Stimulated activated CD8-positive, alpha-beta memory T cell treated with anti-CD3 and anti-CD28 coated beads, Interleukin-15, amount 100 ng/mL, for 24 hours (primary cell): ENCODE measurements at places on chromosomes 3 and 15.

GRCh38 chr3:196454935-196455334 is 22.7 kb upstream of the UBXN7 start:
- no peak for DNase-seq

DNA sequence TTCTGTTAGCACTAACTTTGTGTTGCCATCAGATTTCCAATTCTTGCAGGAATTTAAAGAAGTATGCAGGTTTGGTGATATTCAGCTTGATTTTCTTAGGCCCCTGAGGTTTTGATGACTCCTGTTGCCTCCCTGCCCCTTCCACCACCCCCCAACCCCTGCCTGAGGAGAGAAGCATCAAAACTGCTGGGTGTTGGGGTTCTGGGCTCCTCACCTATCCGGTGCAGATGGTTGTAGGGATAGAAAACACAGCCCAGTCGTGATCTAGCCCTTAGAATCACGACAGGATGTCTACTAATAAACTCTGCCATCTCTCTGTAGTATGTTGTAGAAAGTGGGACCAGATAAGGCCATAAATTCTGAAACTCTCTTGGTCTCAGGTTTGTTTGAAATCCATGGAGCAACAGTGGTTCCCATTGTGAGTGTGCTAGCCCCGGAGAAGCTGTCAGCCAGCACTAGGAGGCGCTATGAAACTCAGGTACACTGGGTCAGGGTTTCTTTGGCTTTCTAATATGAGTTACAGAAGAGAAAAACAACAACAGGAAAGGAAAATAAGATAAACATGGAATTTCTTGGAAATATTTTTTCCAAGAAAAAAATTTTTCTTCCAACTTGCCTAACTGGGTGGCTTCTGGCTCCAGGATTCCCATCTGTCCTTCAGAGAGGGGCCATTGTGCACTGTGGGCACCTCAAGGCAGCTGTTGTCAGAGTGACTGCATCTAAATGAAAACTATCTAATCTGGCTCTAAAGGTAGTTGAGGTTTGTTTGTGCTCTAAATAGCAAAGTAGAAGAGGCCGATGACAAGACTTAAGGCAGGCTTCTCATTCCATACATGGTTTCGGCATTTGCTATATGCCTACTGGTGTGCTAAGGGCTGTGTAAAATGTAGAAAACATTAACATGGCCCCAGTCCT is 8.7 kb downstream of the SRP14 start:
- DNase-seq = no peak

GRCh38 chr3:6062261-6063187 is 798.4 kb upstream of the GRM7 start:
- no peak for DNase-seq

DNA sequence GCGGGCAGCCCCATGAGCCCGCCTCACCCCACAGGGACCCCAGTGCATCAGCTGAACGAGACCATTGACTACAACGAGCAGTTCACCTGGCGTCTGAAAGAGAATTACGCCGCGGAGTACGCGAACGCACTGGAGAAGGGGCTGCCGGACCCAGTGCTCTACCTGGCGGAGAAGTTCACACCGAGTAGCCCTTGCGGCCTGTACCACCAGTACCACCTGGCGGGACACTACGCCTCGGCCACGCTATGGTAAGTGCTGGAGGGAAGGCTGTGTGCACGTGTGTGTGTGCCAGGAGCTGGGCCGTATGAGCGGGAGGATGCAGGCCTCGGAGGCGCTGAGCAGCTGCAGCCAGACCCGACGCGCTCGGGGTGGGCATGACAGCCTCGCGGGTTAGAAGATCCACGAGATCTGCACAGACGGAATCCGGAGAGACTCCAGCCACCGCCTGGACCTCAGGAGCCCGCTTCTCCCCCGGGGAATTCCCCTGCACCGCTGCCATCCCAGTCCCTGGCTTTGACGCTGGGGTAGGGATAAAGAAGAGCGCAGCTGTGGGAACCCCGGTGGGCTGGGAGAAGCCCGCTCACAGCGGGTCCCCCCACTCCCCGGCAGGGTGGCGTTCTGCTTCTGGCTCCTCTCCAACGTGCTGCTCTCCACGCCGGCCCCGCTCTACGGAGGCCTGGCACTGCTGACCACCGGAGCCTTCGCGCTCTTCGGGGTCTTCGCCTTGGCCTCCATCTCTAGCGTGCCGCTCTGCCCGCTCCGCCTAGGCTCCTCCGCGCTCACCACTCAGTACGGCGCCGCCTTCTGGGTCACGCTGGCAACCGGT is 2.6 kb downstream of the DUOXA2 start:
- DNase-seq = no peak

DNA sequence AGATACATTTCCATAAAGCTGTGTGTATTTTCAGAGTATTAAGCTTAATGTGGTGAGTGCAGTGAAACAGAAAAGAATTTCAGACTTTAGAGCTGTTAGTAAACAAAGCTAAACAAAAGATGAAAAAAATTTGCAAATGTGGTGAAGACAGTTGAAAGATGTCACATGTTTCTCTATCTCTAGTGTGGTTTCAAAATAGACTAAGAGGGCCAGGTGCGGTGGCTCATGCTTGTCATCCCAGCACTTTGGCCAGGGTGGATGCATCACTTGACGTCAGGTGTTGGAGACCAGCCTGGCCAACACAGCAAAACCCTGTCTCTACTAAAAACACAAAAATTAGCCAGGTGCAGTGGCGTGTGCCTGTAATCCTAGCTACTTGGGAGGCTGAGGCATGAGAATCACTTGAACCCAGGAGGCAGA is 466.0 kb upstream of the NR2F2 start:
- DNase-seq = no peak

DNA sequence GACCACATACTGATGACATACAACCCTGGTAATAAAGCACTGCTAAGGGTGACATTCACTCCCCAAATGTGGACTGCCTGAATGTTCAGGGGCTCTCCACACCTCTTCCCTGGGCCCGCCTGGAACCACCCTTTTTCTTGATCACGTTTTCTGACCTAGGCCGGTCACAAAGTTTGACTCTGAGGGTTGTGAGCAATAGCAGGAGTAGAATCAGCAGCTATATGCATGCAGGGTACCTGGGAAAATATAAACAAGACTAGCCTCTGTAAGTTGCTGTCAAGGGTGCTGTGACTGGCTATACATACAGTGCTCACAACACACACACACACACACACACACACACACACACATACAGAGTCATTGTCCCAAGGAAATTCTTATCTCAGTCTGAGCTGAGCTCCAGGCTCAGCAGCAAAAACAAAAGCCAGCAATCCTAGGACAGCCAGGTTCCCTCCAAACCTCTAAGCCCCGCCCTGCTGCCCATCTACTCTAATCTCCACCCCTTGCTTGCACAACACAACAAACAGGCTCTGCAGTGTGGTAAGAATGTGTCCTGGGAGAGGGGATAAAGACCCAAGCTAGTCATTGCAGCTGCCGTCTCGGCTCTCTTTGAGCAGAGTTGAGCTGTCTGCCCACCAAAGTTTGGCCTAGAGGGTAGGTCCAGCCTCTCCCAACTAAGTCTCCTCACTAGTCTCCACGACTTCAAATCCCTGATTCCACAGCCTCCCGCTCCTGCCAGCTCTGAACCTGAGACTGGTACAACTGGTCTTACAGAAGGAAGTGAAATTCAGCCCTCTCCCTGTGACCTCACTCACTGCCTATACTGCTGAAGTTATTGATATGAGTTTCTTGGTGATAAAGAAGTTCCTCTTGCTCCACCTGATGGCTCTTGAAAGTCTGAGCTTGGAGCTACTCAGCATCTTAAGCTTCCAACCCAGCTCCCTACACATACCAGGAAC is 2.2 kb downstream of the BMF start:
- no peak for DNase-seq

- DNase-seq = no peak
These were observed 22.1 kb downstream of the SIAH2 start for GRCh38 chr3:150740733-150741496.

GRCh38 chr3:194080913-194081800 is 54.8 kb upstream of the HES1 start:
- DNase-seq = no peak

DNA sequence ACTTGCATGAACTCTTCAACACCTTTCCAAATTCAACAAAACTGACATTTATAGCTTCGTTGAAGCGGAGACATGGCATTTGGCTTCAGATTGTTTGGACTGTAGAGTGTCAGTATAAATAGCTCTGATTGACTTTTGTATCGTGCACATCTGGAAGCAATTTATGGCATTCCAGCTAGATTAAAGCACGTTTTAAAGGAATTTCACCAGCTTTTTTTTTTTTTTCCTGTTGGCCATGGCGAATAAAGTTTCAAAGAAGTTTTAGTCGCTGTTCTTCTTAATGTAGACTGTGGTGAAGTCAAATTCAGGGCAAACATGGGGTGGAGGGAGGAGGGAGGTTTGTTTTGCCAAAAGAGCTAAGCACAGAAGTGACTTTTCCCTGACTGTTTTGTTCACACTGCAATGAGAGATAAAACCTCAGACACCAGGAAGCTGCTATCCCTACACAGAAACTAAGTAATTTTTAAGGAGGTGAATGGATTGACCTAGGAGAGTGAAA is 391.0 kb upstream of the RARB start:
- DNase-seq = no peak

DNA sequence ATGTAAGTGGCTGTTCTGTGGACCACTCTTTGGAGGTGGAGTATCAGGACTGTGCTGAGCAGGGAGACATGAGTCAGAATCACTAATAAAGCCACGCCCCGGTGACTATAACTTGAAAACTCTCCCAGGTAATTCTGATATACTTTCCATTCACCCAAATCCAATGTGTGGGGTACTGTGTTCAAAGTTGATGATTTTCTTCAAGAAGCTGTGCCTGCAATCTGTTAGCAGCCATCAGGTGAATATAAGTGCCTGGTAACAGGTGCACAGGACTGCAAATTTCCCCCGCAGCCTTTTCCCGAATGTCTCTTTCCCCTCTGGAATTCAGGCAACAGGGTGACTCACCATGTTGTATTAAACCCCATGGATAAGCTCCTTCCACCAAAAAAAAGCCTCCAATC is 17.0 kb downstream of the MAGI1 start:
- no peak for DNase-seq

DNA sequence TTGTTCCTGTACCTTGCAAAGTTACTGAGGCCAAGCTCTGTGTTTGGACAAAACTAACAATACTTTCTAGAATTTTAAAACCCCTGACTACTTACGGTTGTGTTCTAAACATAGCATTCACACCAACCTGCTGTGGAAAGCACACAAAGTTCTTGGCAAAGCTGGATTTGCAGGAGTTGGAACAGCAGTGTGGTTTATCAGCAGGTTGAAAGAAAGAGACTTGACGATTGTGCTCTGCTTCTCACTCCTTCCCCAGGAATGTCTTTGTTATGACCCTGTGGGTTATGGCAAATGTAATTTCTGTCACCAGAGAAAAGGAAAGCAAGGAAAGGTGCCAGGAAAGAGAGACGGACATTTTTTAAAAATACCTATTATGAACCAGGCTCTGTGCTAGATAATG is 165.5 kb upstream of the TGFBR2 start:
- no peak for DNase-seq

DNA sequence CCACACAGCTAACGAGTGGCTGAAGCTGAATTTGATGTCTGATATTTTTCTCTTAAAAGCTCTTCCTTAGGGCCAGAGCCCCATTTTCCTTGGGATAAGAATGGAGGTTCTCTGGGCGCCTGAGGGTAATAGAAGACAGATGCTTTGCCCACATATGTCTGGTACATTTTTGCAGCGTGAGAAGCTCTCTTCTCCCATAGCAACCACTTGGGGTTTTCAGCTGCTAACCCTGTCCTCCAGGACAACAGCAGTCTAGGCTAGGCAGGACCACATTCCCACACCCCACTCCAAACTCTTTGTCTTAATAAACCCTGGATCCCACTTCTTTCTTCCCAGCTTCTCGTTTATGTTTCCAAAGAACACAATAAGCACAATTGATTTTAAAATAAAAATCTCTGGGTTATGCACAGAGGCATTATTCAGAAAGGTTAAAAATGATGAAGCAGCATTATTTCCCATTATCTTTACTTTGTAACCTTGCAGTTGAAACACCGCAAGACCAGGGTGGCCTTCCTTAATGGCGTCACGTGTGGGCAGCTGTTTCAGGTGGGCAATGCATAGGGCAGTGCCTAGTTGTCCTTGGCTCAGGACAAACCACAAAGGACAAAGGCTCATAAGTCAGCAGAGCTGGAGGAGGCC is 56.5 kb upstream of the NTRK3 start:
- DNase-seq = no peak

- no peak for DNase-seq
These were observed 15.3 kb upstream of the RPL32 start for GRCh38 chr3:12856626-12857025.

GRCh38 chr15:100734586-100734985 is 132.2 kb downstream of the ASB7 start:
- no peak for DNase-seq

DNA sequence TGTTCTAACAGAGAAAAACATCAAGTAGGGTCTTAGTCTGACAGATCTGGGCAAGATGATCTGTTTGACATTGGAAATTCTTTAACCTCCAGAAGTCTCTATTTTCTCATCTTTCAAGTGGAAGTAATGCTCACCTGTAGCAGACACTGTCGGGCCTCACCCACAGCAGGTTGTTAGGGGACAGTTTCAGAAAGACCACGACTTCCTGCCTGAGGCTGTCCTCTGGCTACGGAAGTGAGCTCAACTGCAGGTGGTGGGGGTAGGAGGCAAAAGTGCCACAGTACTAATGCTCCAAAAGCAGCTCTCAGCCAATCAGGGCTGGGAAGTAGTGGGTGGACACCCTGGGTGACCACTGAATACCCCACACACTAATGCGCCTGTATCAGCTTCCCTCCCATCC is 111.4 kb upstream of the TOPAZ1 start:
- DNase-seq = no peak

DNA sequence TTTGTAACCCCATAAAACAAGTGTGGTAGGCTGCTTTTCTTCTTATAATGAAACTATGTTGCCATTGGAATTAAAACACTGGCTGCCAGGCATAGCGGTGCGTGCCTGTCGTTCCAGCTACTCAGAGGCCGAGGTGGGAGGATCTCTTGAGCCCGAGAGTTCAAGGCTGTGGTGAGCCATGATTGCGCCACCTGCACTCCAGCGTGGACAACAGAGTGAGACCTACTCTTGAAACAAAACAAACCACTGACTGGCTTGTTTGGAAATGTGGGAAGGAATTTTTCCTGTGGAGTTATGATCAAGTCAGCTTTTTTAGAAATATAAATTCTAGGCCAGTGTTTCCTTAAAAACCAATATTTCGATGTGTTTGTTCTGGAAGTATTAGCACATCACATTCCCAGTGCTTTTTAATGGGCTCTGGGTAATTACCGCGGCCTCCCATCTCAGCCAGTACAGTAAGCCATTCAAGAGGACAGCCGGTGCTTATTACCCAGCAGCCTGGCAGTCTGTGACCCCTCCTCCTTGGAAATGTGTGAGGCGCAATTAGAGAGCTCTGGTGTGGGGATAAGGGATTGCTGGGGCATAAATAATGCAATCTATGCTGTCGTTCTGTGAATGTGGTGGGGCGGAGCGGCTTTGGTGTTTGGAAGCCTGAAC is 58.3 kb upstream of the TRAK1 start:
- DNase-seq = no peak

DNA sequence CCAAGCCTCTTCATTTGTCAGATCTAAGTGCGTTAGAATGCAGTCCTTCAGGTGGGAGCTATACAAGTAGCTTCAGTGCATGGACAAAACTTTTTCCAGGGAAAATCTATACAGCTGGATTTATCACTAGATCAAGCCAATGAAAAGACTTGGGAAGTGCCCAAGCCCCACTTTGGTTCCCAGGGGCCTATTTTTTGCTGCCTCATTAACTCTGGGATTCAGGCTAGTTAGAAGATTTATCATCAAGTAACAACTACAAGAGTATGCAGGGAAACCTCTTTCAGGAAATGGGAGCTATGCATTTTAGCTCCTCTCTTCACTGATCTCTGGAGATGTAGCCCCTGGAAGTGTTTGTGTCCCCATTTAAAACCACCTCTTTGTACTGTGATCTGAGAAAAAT is 908.8 kb downstream of the SQOR start:
- no peak for DNase-seq

- no peak for DNase-seq
These were observed 12.0 kb downstream of the MESD start for GRCh38 chr15:80977627-80978036.
